ENCODE measurements at places on chromosomes 1 and 21.
A peak's percentile ranks its signal among the peaks of the same experiment; 100 is the strongest.

DNA sequence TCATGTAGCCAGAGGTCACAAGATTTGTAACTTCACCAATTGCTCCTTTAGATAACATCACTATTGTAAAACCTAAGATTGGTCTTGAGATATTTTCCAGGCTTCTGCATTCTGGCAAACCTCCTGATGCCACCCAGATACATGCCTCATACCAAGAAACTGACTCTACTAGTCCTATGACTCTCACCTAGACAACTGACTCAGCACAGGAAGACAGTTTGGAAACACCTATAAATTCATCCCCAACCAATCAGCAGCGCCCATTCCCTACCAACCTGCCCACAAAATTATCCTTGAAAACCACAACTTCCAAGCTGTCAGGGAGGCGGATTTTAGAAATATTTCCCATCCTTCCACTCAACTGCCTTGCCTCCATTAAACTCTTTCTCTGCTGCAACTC, 2.6 kb downstream of the NME7 start:
- DNase-seq: no peak

DNA sequence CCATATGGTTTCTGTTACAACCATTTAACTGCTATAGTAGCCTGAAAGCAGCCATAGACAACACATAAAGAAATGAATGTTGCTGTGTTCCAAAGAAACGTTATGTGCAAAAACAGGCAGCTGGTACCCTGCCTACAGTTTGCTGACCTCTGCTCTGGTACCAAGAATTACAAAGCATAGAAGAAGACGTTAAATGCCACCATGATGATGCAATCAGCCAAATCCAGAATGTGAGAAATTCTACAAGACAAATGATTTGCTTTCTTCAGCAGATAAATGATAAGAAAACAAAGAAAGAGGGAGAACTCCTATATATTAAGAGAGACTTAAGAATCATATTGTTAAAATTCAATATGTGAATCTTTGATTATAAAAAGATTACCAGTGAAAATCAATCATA, 97.8 kb upstream of the PDE4B start:
- no peak for DNase-seq

GRCh38 chr1:173474097-173474779, 2.9 kb upstream of the PRDX6 start:
- DNase-seq: no peak

GRCh38 chr1:9629445-9630201, 21.9 kb upstream of the PIK3CD start:
- DNase-seq: peak; percentile 80

DNA sequence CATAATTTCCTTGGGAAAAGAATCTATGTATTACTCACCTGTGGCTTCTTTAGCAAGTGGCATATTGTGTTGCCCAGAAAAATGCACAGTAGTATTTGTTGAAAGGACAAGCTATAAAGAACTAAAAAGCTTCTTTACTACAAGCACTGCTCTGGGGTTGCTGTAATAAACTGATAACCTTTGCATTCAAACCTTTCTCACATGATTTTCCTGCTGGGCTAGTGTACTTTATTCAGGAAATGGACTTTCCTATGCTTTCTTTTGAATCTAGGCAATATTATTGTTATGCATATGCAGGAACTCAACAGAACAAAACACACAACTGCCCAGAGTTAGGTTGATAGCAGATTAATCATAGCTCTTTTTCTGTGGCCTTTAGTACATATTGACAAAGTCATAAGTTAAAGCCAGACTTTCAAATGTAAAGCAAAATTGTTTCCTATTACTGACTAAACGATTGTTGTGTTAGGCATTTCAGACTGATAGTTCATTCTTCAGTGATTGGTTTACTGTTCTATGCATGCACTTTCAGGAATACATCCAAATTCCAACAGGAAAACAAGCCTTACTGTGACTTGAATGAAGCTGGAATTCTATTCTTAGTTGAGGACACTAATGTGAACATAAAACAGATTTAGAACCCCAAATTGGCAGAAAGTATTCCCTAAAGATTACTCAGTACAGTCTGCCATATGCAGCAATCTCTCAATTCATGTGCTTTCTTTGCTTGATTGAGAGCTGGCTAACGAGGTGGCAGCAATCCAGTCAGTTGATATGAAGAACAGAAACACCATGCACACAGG, 564.3 kb upstream of the NEGR1 start:
- DNase-seq: no peak

DNA sequence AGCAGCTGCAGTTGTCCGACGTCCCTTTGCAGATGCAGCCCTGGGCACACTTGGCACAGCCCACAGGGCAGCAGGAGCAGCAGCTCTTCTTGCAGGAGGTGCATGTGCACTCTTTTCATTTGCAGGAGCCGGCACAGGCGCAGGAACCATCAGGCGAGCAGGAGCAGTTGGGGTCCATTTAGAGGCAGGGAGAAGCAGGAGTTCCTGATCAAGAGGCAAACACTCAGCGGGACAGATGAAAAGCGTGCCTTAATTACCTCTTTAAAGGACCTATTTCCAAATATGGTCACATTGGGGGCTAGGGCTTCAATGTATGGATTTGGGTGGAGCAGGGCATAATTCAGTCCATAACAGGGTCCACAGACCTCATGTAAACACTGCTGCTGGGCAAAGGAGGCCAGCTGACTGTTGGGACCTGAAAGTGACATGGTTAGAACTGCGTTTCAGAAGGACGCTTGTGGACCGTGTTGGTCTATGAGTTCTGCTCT, 4.3 kb upstream of the CPLANE2 start:
- DNase-seq: no peak

DNA sequence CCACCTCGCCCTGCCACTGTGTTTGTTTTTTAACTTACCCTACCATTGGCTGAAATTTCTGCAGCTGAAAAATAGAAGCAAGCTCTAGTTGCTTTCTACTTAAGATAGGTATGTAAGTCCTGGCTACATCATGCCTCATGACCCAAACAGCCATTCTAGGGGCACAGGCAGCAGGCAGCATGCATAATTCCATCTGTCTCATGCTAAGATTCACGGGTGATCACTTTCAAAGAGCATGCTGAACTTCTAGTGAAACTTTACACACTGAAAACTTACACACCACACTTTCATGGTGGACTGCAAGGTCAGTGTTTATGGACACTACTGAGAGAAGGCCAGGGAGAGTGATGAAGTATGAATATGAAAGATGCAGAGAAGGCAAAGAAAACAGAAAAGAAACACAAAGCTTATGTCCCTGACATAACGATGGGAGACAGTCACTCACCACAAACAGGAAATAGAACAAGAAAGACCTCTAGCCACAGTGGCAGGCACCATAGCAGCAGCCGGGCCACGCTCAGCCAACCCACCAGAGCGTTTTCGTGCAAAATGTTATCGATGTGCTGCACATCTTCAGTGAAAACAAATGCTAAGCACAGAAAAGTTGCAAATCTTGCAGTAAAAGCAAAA, 102.3 kb upstream of the TIAM1 start:
- DNase-seq: no peak

DNA sequence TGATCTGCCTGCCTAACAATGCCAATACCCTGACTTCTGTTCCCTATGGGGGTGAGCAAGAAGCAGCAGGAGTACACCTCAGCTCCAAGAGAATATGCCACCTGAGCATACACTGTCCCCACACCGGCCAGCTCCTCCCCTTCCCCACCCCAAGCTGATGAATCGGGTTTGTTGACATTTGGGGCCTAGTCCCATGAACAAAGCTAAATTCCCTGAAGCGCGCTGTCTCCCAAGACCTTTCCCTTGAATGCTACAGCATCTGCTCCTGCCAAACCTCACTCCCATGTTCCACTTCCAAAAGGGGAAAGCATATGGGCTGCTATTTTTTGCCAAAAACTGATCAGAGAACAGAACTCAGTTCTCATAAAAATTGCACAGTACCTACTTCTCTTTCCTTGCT, 220.4 kb upstream of the CAMK1G start:
- no peak for DNase-seq

- no peak for DNase-seq
Observed at GRCh38 chr1:226033582-226033981, 28.9 kb upstream of the H3-3A start.

DNA sequence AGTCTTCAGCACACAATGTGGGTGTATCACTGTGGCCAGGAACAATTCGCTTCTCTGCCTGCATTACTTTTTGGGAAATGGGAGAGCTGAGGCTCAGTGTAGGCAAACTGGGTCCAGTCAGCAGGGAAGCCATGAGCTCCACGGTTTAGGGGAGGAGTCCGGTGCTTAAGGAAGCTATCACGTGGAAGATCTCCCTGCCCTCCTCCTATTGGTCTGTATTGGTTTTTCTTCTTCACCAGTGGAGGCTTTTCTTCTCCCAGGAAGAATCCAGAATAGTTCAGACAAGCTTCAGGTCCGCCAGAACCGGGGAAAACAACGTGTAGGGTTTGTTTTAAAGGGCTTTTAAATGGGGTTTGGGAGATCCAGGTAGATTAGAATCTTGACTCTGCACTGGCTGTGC, 156.2 kb upstream of the CAMK1G start:
- no peak for DNase-seq

GRCh38 chr1:63101336-63101735, 221.0 kb upstream of the FOXD3 start:
- no peak for DNase-seq

- no peak for DNase-seq
Observed at GRCh38 chr1:39142401-39143060, 62.0 kb upstream of the MACF1 start.

DNA sequence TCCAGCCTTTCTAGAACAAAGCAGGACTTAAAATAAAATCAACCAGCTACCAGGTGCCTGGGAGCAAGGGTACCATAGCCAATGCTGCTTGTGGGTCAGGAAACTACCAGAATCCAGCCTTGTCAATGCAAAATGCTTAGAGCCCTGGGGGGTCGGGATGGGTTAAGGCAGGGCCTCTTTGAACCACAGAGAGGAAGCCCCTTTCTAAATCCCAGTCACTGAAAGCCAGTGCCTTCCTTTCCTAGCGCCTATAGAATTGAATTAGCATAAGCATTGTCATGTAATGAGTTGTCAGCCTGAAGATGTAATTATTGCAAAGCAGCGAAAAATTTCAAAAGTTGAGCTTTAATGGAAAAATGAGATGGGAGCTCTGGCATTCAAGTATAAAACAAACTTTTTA, 176.6 kb upstream of the DAB1 start:
- DNase-seq: no peak

DNA sequence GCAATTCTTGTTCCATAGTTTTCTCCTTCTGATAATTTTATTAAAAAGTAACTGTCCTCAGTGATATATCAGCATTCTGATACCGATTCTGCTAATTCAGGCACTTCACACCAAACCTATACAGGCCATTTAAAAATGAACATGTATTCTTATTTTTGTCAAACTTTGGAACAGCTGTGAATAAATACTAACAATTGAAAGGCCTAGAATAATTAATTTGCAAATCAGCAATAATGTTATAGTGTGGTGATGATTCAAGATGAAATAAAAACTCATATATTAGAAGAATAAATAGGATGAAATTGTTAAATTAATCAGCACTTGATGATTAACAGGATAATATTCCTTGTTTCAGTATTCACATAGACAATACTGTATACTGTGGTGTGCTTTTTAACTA, 9.9 kb downstream of the CDKN2C start:
- DNase-seq: no peak

DNA sequence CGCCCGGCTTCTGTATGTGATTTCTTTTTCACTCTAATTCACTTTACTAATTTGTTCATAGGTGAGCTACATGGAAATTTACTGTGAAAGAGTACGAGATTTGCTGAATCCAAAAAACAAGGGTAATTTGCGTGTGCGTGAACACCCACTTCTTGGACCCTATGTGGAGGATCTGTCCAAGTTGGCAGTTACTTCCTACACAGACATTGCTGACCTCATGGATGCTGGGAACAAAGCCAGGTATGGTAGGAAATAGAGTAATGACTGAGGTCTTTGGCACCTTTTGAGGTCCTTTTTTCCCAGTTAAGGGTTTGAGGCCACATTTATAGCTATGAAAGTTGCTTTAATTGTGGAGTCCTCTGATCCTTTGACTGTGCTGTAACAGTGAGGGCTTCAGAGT, 56.9 kb downstream of the KIF1B start:
- no peak for DNase-seq

DNA sequence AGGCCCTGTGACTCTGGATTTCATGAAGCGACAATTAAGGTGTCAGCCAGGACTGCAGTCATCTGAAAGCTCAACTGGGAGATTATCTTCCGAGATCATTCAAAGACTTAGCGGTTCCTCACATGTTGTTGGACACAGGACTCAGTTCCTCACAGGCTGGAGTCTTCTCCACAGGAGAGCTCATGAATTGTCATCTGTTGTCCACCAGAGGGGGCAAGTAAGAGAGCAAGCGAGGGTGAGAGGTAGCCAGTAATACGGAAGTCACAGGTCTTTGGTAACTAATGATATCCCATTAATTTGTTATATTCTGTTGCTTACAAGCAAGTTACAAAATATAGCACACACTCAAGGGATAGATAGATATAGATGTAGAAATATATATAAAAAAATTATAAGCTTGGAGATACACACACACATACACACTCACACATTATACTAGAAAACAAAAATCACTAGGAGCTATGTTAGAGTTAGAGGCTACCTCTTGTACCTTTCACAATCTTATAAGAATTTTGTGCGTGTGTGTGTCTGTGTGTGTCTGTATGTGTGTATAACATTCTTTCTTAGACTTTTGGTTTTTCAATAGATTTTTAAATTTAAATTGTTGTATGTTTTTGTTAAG, 1695.3 kb downstream of the BRINP3 start:
- no peak for DNase-seq

DNA sequence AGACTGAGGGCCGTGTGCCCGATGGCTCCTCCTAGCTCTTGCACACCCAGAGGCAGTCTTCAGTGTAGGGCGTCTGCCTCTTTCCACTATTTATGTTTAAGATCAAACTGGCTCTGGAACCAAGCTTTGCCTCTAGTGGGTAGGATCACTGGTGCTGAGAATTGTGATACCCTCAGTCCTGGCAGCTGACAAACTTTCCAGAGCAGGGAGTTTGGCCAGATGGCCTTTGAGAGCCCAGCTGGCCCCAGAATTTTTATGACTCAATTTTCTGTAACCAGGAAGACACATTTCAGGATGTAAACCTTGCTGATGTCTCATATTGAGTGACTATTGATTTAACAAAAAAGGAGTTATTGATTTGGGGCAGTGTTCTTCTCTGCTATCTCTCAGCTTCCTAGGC, 6.7 kb downstream of the COQ8A start:
- DNase-seq: no peak

DNA sequence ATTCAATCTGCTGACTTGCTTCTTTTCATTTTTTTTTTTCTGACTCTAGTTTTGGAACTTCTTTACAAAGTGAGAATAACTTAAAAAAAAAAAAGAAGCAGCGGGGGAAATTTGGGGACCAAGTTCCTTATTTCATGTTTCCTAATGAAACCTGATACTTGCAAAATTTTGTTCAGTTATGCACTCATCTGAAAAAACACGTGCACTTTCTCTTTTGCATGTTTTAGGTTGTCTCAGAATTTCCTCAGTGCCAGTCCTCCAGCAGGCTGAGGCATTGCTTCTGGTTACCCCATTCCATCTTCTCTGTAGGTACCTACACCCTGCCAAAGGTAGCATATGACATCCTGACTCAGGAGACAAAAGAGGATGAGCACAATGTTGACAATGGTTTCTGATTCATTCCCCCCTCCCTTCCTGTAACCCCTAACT, 299.7 kb downstream of the GRIK1 start:
- DNase-seq: no peak
